ENCODE measurements at places on chromosomes 7 and 10. TPM values are rescaled to one million over a fixed set of nuclear protein-coding genes. Genes with fewer than 3 reads are reported as not detected.

- DNase-seq, result no peak
Measured at GRCh38 chr10:127945341-127945758, 38.4 kb downstream of the PTPRE start.

- no peak for DNase-seq
Measured at GRCh38 chr7:29296421-29296820, 101.8 kb downstream of the CHN2 start.

- DNase-seq, result no peak
Measured at GRCh38 chr7:30246392-30246791, 38.0 kb upstream of the ZNRF2 start.

DNA sequence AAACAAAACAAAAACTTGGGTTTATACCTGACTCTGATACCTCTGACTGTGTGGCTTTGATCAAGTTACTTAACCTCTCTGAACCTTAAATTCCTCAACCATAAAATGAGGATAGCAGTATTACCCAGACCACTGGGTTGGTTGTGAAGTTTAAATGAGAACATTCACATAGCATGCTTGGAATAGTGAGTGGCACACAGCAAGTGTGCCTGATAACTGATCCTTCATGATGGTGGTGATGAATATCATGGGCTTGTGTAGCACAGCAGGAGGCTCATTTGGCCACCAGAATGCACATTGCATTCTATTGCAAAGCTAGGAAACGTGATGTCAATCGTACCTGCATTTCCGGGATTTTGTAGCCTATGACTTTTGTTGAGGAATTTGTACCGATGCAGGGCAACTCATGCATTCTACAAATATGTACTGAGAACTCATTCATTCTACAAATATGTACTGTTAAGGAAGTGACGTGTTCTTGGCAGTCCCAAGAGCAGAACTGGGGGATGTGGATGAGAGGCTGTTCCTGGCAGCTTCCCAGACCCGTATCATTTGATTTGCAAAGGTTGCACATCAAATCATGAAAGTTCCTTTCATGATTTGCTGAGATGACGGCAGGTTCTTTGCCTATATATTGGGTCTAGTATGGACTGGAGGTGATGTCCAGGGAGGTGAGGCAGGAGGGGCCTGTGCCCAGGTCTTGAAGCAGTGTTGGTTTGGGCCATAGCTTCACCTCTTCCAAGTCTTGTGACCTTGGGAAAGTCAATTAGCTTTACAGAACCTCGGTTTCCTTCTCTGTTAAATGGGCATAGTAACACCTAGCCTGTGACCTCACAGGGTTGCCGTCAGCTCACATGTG lies 94.6 kb upstream of the SMNDC1 start:
- DNase-seq, result no peak

DNA sequence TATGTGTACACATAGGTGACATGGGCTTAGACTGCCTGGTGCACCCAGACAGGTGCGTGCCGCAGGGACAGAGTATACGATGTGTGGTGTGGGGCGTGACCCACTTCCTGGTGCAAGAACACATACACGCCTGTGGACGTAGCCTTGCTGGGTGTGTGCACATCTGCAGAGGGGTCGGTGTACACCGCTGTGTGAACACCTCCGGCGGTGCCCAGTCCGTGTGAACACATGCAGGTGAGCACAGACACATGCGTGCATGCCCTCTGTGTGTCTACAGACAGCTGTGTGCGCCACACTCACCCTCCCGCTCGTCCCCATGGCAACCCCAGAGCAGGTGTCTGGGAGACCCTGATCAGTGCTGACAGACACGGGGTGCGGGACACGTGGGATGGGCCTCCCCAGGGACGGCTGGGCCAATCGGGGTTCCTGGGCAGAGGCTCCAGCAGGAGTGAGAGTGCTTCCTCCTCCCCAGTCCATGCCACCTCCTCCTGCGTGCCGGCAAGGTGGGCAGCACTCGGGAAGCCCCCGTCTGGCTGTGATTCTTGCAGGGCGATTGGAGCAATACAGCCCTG lies 23.4 kb downstream of the ELFN1 start:
- DNase-seq, result no peak

DNA sequence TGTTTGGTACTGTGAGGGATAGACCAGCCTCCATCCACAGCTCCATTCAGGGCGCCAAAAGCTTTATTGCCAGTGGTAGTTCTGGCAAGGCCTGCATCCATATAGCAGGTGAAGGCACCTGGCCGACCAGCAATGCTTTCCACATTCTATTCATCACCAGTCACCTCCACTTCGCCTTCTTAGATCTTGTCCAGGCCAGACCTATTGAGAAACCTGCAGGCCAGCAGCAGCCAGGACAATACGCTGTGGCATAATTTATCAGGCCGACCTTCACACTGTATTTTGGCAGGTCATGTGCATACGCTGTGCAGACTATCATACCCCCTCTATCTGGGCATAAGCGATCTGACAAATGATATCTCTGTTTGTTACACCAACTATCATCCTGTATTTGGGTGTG lies 15.2 kb upstream of the KNDC1 start:
- no peak for DNase-seq

- DNase-seq, result no peak
Measured at GRCh38 chr10:71805776-71806703, 32.7 kb upstream of the VSIR start.

Gene FBXO24
- 0.41 TPM for total RNA-seq

Gene MBLAC1
- 1.6 TPM for total RNA-seq

Gene CPEB3
- 2.3 TPM for total RNA-seq

DNA sequence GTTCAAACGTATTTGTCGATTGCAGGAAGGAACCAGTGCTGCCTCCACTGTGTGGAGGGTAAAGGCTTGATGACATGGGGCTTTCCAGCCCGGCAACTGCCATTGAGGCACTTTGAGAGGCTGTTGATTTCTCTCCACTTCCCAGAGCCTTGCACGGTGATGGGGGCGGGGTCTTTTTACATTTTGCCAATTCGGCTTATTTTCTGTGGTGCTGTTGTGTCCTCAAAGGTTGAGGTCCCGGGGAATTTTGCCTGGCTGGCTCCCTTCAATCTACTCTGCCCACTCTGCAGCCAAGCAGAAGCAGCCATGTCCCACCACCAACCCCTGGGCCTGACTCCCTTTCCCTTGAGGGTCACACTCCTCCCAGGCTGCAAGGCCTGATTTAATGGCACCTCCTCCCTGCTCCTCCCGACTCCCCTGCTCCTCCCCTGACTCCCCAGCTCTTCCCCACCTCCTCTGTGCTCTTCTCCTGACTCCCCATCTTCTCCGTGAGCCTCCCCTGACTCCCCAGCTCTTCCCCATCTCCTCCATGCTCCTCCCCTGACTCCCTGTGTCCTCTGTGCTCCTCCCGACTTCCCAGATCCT lies 39.0 kb downstream of the OAT start:
- no peak for DNase-seq

Gene ECHS1
- total RNA-seq, result 91.4 TPM

Gene PURB
- total RNA-seq, result 25.0 TPM

Data from progenitor cell of endocrine pancreas (in vitro differentiated cells).